Activated naive CD4-positive, alpha-beta T cell (primary cell): ENCODE measurements at places on chromosomes 5 and 9.

DNA sequence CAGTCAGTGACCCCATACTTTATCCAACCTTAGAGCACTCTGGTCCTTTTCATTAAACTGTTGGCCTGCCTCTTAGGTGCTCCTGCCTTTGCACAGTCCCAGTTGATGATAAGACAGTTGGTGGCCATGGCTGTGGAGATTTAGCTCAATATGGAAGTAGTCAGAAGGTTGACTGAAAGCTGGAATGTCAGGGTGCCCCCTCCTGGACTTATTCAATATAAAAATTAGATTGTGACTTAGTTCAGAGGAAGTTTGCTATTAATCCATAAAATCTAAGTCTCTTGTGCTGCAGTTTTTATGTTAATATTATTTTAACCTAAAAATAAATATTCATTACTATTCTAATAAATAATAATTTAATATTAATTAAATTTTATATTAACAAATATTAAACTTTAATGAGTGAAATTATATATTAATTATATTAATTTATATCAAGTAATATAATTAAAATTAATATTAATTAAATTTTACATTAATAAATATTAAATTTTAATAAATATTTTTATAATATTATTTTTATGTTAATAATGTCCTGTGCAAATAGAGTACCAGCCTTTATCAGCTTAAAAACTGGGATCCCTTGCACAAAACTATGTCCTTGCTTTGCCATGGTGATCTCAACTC, 77.7 kb upstream of the ADAMTSL1 start:
- DNase-seq: no peak

GRCh38 chr5:97694091-97694490, 511.0 kb upstream of the RIOK2 start:
- DNase-seq: no peak

DNA sequence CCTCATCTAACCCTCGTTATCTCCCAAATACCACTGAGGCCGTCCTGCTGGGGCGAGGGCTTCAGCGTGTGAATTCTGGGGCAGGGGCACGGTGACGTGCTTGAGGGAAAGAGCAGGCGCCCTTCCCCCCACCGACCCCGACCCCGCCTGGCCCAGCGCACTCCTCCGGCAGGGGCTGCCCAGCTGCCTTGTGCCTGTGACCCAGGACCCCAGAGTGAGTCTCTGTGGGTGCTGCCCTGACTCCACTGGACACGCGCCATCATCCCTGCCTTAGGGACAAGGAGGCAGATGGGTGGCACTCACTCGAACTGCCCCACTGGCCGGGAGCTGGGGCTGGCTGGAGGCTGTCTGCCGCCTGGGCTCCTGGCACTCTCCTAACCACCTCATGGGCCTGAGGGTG, 136.2 kb upstream of the LPCAT1 start:
- DNase-seq: no peak

DNA sequence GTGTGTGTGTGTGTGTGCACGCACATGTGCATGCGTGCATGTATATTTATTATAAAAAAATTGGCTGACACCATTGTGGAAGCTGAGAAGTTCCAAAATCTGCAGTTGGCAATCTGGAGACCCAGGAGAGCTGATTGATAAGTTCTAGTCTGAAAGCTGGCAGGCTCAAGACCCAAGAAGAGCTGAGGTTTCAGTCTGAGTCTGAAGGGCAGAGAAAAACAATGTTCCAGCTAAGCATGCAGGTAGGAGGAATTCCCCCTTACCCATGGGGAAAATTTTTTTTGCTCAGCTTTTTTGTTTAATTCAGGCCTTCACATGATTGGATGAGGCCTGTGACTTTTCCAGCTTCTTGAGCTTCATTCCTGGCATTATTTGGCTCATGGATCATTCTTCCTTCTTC, 31.2 kb upstream of the ACTBL2 start:
- DNase-seq: no peak

DNA sequence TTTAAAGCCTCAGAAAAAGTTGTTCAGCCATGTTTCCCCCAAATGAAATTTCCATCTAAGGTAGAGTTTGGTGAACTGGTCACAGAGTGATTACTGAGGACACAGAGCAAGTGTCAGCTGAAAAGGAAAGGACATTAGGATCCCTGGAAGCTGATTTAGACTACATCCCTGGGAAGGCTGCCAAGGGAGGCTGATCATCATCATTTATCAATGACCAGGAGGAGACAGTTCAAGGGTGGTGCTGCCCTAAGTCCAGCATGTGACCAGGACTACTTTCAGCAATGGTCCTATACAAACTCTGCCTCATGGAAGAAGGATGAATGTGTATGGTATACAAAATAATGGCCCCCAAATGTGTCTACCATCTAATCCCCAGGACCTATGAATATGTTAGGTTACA, 120.6 kb downstream of the PIK3R1 start:
- DNase-seq: no peak

- DNase-seq: no peak
Measured at GRCh38 chr9:124264823-124265233, 7.1 kb downstream of the NEK6 start.

DNA sequence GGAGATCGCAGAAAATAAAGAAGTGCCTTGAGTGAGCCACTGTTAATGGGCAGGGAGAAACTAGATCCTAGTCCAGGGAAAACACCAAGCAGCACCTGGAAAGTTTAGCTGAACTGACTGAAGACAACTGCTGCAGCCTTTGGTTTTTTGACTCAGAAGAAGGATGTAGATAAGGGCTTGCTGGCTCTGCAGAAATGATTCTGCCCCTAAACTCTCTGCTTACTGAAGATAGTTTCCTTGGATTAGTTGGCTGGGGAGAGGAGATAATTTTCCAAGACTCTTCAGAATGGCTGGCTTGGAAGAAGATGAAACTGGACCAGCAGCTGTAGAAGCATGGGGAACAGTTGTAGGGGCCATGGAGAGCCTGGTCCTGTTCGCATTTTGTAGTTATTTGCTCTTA, 471.8 kb downstream of the KDM4C start:
- DNase-seq: no peak

DNA sequence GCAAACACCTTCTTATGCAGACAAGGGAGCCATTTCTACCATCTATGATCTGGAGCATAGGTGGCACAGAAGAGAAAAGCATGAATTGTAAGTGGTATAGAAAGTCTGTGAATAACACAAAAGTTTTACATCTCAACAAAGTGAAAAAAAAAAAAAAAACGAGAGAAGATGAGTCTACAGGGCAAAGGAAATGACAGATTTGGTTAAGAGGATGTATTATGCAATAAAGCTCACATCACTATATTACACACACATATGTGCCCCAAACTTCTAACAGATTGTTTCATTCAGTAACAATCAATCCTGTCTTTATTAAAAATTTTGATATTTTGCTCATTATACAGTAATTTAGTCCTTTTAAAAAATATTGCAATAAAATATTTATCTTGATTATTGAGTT, 49.8 kb downstream of the CERT1 start:
- DNase-seq: no peak

GRCh38 chr5:10673017-10673389, 88.0 kb downstream of the DAP start:
- no peak for DNase-seq

- DNase-seq: no peak
Measured at GRCh38 chr9:107489144-107489673, 360 bp downstream of the KLF4 start.

GRCh38 chr5:163963881-163964280, 458.5 kb downstream of the MAT2B start:
- DNase-seq: no peak

DNA sequence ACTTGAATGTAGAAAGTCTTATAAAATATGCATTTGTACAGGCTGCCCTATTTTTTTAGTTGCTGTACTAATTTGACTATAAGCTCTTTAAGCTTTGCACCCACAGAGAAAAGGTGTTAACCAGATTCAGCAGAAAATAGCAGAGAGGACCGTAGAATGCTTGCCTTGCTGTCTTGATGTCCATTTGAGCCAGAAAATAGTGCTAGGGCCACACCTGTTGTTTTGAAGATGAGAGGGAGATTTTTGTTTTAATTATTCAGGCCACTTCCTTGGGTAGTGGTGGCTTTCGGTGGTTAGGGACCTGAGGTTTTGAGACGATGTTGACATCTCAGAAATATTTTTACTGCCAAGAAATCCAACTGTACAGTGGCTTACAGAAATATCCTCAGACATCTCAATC, 196.0 kb downstream of the SPATA31D1 start:
- DNase-seq: no peak

DNA sequence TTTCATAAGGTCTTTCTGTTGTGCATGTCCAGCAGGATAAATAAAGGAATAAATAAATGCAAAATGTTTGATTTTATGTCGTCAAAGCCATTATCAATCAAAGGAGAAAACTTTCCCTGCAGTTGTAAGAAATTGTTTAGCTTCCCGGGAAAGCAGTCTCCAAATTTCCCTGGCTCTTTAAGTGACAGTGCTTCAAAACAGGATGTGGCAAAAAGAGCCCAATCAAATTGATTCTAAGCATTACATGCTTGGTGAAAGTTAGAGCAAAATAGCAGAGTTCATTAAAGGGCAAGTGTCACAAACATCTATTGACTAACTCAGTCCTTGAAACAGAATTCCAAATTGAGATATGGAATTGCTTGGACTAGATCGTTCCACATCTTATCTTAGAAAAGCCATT, 704.1 kb downstream of the PRELID2 start:
- DNase-seq: no peak

DNA sequence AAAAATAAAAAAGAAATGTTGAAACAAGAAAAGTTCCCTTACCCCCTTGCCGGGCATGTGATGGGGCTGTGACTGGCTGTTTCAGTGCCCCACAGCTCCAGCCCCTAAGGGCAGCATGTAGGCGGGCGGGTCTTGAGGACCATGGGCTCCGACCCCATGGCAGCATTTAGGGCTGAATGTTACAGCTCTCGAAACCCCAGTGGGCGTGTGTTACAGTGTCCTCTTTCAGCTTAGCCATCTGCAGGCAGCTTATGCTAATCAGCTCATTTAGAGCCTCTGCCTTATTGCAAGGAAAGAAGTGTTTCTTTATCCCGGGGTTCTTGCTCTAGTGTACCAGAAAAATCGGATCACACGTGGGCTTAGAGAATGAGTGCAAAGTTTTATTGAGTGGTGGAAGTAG, 497.4 kb upstream of the CYLC2 start:
- no peak for DNase-seq

GRCh38 chr5:94901191-94901979, 282.9 kb downstream of the SLF1 start:
- no peak for DNase-seq

GRCh38 chr9:116327701-116328405, 174.3 kb downstream of the PAPPA start:
- DNase-seq: no peak

GRCh38 chr5:66867618-66868322, 271.6 kb downstream of the MAST4 start:
- DNase-seq: no peak

GRCh38 chr9:133701981-133702797, 36.0 kb downstream of the SARDH start:
- DNase-seq: no peak

DNA sequence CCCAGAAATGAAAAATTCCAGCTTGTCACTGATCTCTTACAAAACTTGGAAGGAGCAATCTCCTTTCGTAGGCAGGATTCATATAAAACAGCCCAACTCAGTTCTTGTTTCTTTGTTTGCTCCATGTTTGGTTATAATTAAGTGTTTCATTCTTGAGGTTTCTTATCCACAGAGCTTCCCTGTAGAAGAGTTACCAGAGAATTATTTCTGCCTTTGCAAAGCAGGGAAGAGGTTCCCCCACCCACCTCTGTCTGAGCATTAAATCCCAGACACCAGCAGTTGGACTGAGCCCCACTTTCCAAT, 34.1 kb upstream of the RAI14 start:
- no peak for DNase-seq

GRCh38 chr5:16916262-16916878, 19.7 kb downstream of the MYO10 start:
- no peak for DNase-seq

DNA sequence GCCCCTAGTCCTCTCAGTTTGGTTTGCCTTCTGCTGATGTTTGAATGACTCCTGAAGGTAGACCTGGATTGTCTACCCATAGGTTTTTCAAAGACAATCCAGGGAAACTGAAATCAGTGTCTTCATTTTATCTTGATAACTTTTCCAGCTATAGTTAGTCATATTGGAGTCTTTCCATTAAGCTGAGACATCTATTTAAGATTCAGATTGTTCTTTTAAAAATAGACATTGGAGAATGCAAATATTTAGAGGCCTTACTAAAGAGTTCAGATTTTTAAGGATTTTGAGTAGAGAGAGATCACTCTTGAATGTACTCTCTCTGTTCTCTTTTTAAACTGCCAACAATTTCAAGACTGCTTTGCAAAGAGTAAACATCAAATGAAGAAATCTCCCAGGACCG, 69.1 kb downstream of the GDNF start:
- DNase-seq: no peak

GRCh38 chr5:172142709-172143215, 45.3 kb downstream of the STK10 start:
- DNase-seq: no peak

GRCh38 chr9:6543204-6543603, 102.3 kb downstream of the GLDC start:
- no peak for DNase-seq

GRCh38 chr9:7676609-7677156, 122.9 kb downstream of the DMAC1 start:
- no peak for DNase-seq

GRCh38 chr5:127392762-127393161, 102.2 kb downstream of the MEGF10 start:
- no peak for DNase-seq

DNA sequence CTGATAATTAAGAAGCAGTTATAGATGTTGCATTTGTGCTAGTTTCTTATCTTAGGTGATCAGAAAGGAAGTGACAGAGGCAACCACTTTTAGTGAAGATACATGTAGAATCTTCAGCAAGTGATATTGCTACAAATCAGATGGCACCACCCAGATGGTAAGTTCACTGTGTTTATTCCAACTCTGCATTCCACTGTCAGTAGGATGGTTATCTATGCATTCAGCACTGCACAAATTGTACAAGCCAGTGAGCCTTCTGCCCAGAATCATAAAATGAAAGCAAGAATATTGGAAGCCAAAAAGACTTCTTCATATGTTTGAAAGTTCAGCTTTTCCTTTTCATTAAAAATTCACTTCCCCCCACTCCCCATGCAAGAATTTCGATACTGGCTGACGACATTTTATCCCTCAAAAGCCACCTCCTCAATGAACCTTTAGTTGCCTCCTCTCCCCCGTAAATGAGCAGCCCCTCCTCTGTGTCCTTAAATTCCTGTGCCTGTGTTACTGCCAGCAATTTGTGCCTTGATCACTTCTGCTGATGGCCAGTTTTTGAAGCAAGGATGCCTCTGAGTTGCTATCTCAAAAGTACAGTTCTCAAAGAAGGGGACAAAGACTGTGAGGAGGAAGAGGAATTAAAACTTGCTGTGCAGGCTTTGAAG, 91.6 kb downstream of the ZSWIM6 start:
- DNase-seq: no peak

- no peak for DNase-seq
Measured at GRCh38 chr5:127585661-127586060, 63.2 kb upstream of the CTXN3 start.

DNA sequence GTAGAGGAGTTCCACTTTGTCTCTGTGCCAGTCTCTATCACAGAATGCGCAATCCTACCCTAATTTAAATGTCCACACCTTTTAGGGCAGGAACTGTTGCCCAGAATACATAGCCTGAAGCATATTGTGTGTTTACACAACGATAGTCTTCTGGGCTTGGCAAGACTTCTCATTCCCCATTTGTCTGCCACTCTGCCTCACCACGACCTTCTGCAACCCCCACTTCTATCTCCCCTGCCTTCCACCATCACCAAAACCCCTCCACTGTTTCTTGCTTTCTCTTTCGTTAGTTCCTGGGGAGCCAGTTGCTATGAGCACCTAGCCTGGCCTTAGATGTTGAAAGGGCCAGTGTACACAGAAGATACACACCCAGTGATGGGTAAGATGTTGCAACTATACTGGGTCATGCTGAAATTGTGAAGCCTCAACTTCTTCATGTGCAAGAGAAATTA, 883 bp upstream of the RNF145 start:
- DNase-seq: no peak
